ENCODE measurements at places on chromosomes 6 and 20.

GRCh38 chr20:49899541-49900383, 15.6 kb downstream of the SPATA2 start:
- no peaks in the 10 kb centered on the region for H3K4me1 ChIP-seq
- no peak overlapping the region for H3K27ac ChIP-seq
- DNase-seq: no peak
- H3K27me3 ChIP-seq: no peaks in the 10 kb centered on the region
- no peak overlapping the region for H3K4me3 ChIP-seq

DNA sequence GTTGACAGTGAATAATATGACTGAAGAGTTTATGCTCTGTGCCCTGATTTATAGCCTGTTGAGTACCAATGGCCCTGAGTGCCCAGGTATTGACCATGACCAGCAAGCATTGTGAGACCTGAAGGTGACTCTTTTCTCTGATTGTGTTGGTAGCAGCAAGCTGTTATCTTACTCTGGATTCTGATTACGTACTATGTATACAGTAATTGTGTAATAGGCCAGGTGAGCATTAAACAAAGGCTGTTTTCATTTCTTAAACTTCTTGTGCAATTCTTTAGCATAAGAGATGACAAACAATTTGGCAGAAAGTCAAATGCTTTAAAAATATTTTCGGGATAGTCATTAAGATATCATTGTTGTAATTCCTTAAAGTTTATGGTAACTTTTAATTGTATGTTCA, 111.7 kb upstream of the PTPRK start:
- no peak overlapping the region for H3K4me3 ChIP-seq
- no peaks in the 10 kb centered on the region for H3K4me1 ChIP-seq
- no peak for DNase-seq
- no peaks in the 10 kb centered on the region for H3K27me3 ChIP-seq
- no peak overlapping the region for H3K27ac ChIP-seq

- H3K36me3 ChIP-seq: no peaks in the 10 kb centered on the region
- DNase-seq: no peak
- no peak overlapping the region for H3K4me3 ChIP-seq
- no peaks in the 10 kb centered on the region for H3K27me3 ChIP-seq
- H3K4me1 ChIP-seq: no peaks in the 10 kb centered on the region
Observed at GRCh38 chr6:148780918-148781436, 34.1 kb downstream of the UST start.

DNA sequence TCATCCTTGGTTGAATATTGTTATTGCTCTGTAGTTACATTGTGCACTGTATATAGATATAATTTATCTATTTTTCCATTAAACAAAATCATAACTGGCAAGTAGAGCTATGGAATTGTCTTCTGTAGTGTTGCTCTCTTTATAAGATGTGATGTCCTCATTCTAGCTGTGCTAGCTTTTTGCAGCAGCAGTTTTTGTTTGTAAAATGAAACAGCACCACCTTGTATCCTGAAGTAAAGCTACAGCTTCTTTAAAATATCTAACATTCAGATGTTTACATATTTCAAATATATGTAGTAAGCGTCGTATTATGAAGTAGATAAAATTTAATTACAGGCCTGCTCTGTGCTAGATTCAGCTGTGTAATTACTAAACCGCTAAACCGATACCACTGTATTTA, 328.8 kb upstream of the MANEA start:
- H3K27me3 ChIP-seq: no peaks in the 10 kb centered on the region
- no peak for DNase-seq

DNA sequence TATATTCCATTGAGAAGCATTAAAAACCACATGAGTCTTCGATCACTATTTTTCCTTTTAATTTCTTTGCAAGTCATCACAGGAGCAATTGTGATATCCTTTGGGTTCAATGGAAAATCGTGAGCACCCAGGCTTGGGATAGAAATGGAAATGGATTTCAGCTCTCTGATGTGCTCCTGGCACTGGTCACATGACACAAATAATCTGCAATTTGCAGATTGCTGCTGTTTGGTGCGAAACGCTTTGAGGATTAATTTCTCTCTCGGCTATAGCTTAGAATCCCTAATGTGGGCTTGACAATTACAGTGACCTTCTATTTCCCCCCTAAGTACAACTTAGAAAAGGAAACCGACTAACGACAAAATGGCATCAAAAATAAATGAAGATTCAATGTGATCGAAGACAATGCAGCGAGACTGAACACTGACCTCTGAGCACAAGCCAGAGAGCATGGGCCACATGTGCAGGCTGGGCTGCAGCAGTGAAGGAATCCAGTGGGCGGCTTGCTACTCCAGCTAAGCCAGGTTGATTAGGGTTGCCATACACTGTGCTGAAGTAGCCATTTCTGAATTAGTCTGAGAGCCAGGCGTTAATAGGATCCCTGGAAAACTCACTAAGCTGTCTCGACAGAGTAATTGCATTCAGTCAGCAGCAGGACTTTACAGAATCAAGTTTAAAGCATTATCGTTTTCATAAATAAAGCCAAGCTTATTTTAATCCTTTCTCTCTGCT, 301.8 kb upstream of the AGPAT4 start:
- DNase-seq: no peak
- no peaks in the 10 kb centered on the region for H3K4me1 ChIP-seq
- H3K27ac ChIP-seq: no peak overlapping the region

GRCh38 chr6:19002976-19003560, 615.9 kb downstream of the RNF144B start:
- no peaks in the 10 kb centered on the region for H3K36me3 ChIP-seq
- no peaks in the 10 kb centered on the region for H3K4me1 ChIP-seq
- H3K4me3 ChIP-seq: no peak overlapping the region
- DNase-seq: no peak

DNA sequence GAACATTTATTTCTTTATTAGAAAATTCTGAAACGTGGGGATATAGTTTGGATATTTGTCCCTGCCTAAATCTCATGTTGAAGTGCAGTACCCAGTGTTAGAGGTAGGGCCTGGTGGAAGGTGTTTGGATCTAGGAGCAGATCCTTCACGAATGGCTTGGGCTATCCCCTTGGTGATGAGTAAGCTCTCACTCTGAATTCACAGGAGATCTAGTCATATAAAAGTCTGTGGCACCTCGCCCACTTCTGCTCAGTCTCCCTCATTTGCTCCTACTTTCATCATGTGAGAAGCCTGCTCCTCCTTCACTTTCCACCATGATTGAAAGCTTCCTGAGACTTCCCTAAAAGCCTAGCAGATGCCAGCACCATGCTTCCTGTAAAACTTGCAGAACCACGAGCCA, 96.8 kb upstream of the GJE1 start:
- no peak overlapping the region for H3K27ac ChIP-seq
- no peak for DNase-seq
- no peaks in the 10 kb centered on the region for H3K27me3 ChIP-seq
- H3K4me1 ChIP-seq: no peaks in the 10 kb centered on the region
- H3K4me3 ChIP-seq: no peak overlapping the region

DNA sequence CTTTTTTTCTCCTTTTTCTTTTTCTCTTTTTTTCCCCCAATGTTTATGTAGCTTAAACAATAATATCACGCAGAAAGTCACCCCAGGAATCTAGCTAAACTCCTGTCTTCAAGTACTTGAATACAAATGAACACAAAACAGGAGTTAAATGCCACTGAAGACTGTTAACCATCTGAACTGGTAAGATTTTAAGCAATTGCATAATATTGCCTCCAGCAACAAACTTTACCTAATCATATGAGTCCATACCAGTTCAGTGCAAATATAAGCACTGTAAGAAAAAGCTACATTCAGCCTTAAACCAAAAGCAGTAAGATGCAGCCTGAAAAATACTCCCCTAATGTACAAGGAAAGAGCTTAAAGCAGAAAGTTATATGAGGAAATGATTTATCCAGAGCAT, 173.9 kb upstream of the TFAP2D start:
- no peak for DNase-seq
- H3K4me3 ChIP-seq: no peak overlapping the region
- no peak overlapping the region for H3K27ac ChIP-seq
- H3K36me3 ChIP-seq: no peaks in the 10 kb centered on the region
- H3K4me1 ChIP-seq: no peaks in the 10 kb centered on the region

GRCh38 chr20:17559338-17559737, 10.5 kb upstream of the DSTN start:
- H3K36me3 ChIP-seq: no peaks in the 10 kb centered on the region
- peaks cover 41% of the 10 kb centered on the region for H3K4me1 ChIP-seq
- H3K27ac ChIP-seq: peak overlapping the region; percentile 96
- DNase-seq: no peak
- no peak overlapping the region for H3K4me3 ChIP-seq

- no peaks in the 10 kb centered on the region for H3K36me3 ChIP-seq
- H3K27ac ChIP-seq: no peak overlapping the region
- H3K27me3 ChIP-seq: no peaks in the 10 kb centered on the region
Observed at GRCh38 chr6:126524811-126525326, 185.0 kb downstream of the CENPW start.

DNA sequence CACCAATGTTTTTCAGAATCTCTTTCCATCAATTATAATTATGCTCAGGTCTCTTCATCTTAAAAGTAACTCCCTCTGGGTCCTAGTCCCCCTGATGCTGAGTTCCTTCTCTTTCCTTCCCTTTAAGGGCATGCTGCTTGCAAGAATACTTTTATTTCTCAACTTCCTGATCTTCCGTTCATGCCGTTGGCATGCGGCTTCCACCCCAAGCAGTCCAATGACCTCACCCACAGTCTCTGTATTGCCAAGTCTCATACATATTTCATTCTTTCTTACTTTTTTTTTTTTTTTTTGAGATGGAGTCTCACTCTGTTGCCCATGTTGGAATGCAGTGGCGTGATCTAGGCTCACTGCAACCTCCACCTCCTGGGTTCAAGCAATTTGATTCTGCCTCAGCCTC, 83.5 kb downstream of the NDUFAF5 start:
- no peak overlapping the region for H3K27ac ChIP-seq
- DNase-seq: no peak
- H3K36me3 ChIP-seq: no peaks in the 10 kb centered on the region
- no peak overlapping the region for H3K4me3 ChIP-seq
- no peaks in the 10 kb centered on the region for H3K4me1 ChIP-seq

All from endothelial cell of umbilical vein (primary cell).